Left lung (tissue), 14 donors: ENCODE measurements at places on chromosomes 11 and 22.

- DNase-seq, result no peak
Observed at GRCh38 chr11:43790444-43790794, 90.2 kb upstream of the ALKBH3 start.

DNA sequence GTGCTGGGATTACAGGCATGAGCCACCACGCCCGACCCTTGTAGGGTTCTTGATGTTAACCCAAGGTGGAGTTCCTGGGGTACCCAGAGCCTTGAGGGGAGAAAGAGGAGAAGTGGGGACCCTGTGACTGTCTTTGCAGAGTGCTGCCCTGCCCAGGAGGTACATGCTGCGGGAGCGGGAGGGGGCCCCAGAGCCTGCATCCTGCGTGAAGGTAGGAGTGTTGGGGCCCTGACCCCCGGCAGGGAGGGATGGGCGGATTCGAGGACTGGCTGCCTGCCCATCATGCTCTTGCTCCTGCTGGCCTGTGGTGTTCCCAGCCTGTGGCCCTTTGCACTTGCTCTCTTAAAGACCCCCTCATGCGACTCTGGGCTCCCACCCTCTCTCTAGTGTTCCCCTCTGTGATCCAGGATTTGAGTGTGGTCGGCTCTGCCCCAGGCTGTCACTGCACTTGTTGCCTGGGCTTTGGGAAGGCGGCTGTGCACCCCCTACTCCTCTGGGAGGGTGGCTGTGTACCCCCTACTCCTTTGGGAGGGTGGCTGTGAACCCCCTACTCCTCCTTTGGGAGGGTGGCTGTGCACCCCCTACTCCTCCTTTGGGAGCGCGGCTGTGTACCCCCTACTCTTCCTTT is 4.5 kb downstream of the SCO2 start:
- DNase-seq, result no peak

GRCh38 chr11:46345131-46345597 is 2.1 kb upstream of the DGKZ start:
- DNase-seq, result no peak

- DNase-seq, result no peak
Observed at GRCh38 chr22:32968746-32969145, 89.4 kb downstream of the SYN3 start.

DNA sequence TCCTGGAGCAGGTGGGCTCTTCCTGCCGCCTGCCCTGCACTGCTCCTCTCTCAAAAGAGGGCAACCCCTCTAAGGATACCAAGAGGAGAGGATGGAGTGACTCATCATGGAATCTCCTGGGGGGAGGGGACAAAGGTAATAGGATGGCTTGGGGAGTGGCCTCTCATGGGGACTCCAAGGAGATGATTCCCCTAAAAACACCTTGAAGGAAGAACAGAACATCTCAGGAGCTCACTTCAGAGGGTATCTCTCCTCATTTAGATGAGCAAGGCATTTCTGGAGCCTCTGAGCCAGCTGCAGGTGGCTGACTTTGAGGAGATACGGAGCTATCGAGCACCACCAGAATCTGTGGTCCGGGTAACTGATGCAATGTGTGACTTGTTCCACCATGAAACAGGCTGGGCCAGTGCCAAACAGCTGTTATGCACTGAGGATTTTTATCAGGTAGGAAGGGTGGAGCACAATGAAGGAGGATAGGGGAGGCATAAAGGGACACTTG is 40.2 kb downstream of the RRP8 start:
- no peak for DNase-seq

GRCh38 chr11:107215010-107215409 is 196.7 kb upstream of the GUCY1A2 start:
- no peak for DNase-seq

DNA sequence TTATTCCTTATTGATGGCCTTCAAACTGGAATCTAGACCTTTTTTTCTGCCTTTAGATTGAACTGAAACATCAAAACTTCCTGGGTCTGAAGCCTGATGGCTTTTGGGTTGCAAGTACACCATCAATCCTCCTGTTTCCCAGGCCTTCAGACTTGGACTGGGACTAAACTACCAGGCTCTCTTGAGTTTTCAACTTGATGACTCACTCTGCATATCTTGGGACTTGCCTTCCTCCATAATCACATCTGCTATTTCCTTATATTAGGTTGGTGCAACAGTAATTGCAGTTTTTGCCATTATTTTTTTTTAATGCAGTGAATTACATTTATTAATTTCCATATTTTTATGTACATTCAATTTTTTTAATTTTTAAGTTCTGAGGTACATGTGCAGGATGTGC is 7.0 kb downstream of the OR51B5 start:
- DNase-seq, result no peak

GRCh38 chr11:67160045-67160444 is 41.0 kb downstream of the KDM2A start:
- no peak for DNase-seq

DNA sequence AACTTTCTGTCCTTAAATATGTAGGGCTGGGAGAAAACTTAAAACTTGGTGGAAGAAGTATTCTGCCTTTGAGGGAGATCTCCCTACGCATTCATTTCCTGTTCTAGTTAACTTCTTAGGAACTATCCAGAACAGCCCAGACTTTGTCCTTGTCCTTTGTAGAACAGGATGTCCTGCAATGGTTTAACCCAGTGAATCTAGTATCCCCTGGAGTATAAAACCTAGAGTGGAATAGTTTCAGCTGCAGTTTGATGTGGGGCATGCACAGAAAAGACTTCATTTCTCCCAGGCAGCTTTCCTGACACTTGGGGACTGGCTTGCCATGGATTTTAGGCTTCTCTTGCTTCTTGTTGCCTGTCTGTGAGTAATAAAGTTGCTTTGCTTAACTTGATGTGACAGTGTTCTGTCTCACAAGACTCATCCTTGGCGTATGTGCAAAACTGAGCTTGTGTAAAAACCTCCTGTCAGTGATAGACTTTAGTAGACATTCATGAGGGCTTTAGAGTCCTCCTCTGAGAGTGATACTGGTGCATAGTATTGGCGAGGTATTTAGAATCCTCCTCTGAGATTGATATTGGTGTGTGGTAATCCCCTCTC is 28.2 kb downstream of the ARHGAP42 start:
- no peak for DNase-seq

GRCh38 chr11:68892576-68892975 is 11.1 kb downstream of the MRPL21 start:
- no peak for DNase-seq

DNA sequence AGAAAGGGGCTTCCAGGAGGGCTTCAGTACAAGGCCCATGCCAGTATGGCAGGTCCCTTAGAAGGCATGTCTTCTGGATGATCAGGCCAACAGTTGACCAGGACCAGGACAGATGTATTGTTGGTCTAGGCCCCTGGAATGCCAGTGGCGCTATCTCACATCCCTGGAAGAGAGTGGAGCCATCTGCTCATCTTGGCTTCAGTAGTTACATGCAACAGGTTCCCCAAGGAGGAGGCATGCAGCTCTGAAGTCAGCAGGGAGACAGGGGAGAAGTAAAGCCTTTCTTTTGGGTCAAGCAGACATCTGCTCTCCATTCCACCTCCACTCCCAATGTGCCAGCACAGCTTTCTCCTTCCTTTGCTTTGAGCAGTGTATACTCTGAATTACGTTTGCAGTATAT is 244.1 kb downstream of the KIRREL3 start:
- DNase-seq, result no peak

- no peak for DNase-seq
Observed at GRCh38 chr11:127552446-127552845, 551.9 kb upstream of the KIRREL3 start.

DNA sequence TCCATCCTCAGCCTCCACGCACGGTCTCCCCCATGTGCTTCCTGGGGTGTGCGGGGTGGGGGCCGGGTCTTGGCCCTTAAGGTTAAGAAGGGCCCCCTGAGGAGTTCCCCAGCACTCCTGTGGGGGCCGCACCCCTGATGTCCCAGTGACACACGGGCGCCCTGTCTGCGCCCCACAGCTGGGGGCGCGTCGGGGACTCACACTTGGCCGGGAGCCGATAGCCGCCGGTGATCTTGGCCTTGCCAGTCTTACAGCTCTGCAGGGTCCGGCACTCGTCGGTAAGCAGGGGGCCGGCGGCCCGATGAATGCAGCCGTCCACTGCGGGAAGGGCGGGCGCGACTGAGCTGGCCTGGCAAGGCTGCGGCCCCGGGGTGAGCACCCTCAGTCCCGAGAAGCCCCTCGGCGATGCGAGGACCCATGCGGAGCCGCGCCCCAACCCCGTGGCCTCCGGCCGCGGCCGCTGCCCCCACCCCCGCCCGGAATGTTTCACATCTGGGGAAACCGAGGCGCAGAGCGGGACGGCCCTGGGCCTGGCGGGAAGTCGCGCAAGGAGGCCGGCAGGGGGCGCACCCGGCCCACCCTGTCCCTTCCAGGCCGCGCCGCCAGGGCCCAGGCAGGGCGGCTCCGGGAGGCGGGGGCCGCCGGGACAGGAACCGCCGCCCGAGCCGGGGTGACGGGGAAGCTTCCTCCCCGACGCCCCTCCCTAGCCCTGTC is 13.9 kb downstream of the OTUB1 start:
- DNase-seq, result no peak

DNA sequence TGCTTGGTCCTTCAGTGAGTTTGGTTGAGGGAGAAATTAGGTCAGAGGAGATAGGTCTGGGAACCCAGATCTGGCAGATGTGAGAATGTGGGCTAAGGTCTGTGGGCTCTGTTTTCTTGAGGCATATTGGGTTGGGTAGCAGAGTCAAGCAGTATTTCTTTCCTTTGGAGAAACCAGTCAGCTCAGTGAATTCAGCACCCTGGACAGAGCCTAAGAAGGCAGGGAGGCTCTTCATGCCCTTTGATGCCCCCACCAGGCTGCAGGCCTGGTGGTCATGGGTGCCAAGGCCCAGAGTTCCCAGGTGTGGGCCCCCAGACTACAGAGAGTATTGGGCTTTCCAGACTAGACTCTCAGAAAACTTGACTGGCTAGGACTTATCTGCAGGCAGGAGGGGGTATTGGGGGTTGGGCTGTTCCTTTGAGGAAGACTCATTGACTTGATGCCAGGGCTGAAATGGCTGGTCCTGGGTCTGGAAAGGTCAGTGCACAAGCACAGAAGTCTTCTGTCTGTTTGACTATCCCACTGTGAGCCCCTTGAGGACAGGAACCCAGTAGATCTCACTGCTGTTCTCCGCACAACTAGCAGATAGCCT is 45.3 kb upstream of the NECTIN1 start:
- peak; percentile 37 for DNase-seq

DNA sequence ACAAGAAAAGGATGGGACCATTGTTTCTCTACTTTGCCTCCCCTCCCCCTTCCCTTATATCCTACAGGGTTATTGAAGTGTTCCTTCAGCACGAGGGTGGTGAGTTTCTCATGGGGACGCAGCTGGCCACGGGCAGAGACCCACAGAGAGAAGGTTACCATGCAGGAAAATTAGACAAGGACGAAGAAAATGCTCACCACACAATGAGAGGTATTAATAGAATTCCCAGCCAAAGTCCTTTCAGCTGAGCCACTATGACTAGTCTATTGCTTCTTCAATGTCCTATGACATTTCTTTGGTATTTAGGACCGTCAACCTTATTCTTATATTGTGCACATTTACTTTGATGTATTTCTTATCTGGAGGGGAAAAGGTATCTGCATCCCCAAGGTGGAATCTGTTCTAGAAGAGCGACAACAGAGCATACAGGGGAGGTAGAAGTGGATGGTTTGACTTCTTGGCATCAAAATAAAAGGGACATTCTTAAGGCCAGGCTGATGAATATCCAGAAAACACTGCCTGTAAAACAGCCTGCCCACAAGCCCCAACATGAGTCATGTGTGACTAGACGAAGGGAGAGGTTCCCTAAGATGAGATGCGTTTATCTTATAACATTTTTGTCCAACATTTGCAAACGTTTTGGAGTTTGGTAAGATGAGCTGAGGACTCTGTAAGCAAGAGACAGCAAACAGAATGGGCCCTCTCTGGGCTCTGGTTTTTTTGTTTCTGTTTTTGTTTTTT is 209.8 kb upstream of the NARS2 start:
- DNase-seq, result no peak

- DNase-seq, result no peak
Observed at GRCh38 chr11:4991060-4991459, 3.6 kb upstream of the OR51L1 start.

GRCh38 chr11:102510439-102511135 is 20.0 kb downstream of the MMP7 start:
- DNase-seq, result no peak

DNA sequence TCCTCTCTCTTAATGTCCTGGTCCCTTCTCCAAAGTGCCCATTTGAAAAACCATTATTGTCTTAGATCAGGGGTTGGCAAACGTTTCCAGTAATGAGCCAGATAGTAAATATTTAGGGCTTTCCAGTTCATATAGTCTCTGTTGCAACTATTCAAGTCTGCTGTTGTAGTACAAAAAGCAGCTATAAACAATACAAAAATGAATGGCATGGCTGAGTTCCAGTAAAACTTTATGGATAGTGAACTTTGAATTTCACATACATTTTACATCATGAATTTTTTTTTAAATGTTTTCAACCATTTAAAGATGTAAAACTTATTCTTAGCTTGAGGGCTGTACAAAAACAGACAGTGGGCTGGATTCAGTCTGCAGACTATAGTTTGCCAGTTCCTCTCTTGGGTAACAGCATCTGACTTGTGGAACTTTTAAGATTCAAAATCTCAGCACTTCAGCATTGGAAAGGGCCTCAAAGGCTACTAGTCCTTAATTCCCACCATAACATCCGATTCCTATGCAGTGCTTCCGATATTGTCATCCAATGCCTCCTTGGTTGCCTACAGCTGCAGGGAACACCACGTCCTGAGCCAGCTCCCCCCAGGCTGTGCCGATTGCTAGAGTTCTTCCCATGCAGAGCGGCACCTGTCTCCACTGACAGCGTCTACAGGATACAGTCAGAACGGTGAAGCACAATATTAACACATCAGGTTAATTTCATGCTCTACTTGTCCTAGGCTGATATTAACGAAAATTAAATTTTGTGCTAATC is 65.6 kb upstream of the E2F8 start:
- no peak for DNase-seq

- no peak for DNase-seq
Observed at GRCh38 chr11:94910270-94910669, 63.1 kb downstream of the CWC15 start.

GRCh38 chr11:45145083-45145378 is 1.4 kb upstream of the PRDM11 start:
- DNase-seq, result no peak

GRCh38 chr22:49928185-49928495 is 9.7 kb downstream of the CRELD2 start:
- DNase-seq, result no peak

- no peak for DNase-seq
Observed at GRCh38 chr11:113764527-113765219, 8.8 kb downstream of the ZW10 start.

DNA sequence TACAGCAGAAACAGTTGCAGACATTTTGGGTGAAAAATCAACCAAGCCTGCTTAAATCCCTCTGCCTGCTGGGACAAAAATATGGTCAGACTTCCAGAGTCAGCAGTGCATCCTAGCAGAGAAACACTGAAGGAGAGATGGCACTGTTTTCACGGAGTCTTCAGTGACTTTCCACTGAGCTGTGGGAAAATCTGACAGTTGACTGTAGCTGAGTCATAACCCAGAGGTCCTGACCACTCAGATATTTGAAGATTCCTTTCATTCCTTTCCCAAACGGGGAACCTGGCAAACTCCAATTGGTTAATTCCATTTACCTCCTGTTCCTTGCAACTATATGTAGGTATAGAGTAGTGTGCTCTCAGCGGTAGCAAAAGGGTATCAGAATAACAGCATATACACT is 20.9 kb upstream of the UPB1 start:
- no peak for DNase-seq

- DNase-seq, result peak; percentile 90
Observed at GRCh38 chr11:128686745-128687177, 7.1 kb upstream of the FLI1 start.

- DNase-seq, result no peak
Observed at GRCh38 chr11:65545853-65546216, 12.3 kb downstream of the LTBP3 start.
